Left renal pelvis (tissue), 4 donors: ENCODE measurements at places on chromosomes 3 and 15.
A peak's percentile ranks its signal among the peaks of the same experiment; 100 is the strongest.

- no peak for DNase-seq
Observed at GRCh38 chr15:97691799-97692198, 268.7 kb upstream of the ARRDC4 start.

DNA sequence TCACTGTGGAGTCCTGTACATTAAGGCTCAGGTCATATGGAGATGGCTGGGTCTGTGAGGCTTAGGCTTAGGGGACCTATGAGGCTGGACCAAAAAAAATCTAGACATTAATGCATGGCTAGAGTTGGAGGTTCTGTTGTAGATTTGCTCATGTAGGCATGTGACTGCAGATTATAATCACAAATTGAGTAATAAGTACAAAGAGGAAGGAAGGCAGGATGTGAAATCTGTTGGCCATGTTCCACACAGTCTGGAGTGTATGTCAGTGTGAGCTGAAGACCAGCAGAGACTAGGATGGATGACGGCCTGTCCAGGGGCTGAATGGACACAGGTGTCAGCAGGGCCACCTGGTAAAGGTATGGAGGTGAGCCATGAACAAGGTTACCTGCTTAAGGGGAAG is at the start of gene ST3GAL6:
Gene ST3GAL6 (plus strand): TSS at position 265 of the 400 bp plus-strand sequence. CDS start 5,101 bp downstream, outside the sequence.
- DNase-seq = no peak

DNA sequence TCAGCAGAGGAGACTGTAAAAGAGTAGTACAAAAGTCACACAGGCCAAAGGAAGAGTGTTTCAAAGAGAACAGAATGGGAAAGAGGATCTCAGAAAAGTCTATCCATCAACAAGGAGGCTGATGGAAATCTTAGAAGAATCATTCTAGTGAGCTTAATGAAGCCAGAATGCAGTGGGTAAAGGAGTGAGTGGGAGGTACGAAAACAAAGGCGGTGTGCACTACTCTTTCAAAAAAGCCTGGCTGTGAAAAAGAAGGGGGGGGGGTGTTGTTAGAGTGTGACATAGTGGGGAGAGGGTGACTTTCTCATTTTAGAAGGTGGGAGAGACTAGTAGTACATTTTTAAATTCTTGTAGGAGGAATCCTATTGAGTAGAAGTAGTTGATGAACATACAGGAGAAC is 11.7 kb downstream of the PAQR9 start:
- no peak for DNase-seq

DNA sequence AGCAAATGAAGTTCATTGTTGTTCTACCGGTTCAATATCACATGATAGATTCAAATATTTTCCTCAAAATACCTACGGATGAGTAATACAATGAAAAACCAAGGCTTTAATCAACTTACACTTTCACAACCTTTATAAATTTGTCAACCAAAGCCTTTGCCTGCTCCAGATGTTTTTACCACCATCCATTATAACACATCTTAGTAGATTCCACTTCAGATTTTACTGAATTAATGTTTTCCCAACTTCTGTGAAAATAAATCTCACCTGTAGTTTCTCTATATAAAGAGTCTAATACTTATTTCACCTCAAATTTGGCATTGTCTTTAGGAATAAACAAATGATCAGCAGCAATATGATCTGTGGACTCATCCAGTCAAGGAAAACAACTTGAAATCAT is 131.1 kb downstream of the ZNF280D start:
- no peak for DNase-seq

- DNase-seq = no peak
Observed at GRCh38 chr3:185858502-185859225, 33.8 kb upstream of the IGF2BP2 start.

DNA sequence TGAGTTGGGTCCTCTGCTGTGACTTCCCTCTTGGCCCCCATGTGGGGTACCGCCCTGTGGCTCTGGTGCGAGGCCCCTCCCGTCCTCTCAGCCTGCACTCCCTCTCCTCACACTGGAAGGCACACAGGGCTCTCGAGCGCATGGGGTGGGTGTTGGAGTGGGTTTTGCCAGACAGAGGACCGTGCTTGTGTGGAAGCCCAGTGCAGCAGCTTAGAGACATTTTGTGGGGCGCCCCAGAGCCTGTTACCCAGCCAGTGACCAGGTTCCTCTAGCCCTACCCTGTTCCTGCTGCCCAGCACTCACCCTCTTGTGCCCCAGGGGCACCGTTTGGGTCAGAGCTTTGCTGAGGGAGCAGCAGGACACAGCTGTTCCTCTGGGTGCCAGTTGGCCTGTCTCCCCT is 9.9 kb downstream of the PLXNA1 start:
- DNase-seq = no peak

GRCh38 chr15:48794697-48795134 is 16.2 kb downstream of the CEP152 start:
- DNase-seq = no peak

GRCh38 chr3:66609660-66610561 is 109.1 kb upstream of the LRIG1 start:
- no peak for DNase-seq

- DNase-seq = no peak
Observed at GRCh38 chr3:172115787-172116186, 76.4 kb downstream of the FNDC3B start.

- DNase-seq = no peak
Observed at GRCh38 chr3:18868911-18869689, 279.2 kb upstream of the KCNH8 start.

GRCh38 chr3:4982773-4983738 is 3.8 kb downstream of the BHLHE40 start:
- DNase-seq = no peak

GRCh38 chr15:71011503-71012155 is 103.6 kb upstream of the THSD4 start:
- peak; percentile 5 for DNase-seq

DNA sequence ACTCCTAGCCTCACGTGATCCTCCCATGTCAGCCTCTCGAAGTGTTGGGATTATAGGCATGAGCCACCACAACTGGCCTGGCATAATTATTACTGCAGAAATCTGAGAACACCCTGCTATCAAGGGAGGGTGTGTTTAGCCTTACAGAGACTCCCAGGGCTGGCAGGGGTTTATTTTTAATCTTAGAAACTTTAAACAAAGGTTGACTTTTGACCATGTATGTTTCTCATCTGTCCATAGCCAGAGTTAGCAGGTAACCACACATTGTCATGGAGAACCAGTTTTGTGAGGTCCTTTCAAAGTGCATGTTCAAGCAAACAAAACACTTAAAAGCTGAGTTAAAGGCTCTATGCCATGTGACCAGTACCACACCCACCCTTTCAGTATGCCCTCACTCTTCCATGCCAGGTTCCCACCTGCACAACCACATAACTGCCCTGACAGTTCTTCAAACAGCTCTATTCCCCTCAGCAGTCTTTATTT is 11.1 kb downstream of the SIAH2 start:
- DNase-seq = no peak

- no peak for DNase-seq
Observed at GRCh38 chr15:100245487-100245820, 96.3 kb downstream of the ADAMTS17 start.

- DNase-seq = no peak
Observed at GRCh38 chr15:71679793-71680353, 130.5 kb upstream of the NR2E3 start.

DNA sequence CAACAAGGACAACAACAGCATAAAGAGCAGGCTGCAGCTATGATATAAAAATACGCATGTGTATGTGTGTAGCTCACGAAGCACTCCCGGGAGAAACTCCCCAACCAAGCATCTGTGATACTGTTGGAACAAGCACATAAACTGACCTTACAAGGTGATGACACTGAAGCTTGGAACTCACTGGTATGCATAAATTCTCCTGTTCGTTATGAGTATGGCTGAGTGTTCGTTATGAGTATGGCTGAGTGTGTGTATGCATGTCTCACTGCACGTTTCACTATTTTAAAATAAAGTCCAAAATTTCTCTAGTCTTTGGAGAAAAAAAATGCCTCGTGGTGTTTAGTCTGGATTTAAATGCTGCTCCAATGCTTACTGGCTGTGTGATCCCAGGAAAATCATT is 256.8 kb downstream of the RORA start:
- no peak for DNase-seq

DNA sequence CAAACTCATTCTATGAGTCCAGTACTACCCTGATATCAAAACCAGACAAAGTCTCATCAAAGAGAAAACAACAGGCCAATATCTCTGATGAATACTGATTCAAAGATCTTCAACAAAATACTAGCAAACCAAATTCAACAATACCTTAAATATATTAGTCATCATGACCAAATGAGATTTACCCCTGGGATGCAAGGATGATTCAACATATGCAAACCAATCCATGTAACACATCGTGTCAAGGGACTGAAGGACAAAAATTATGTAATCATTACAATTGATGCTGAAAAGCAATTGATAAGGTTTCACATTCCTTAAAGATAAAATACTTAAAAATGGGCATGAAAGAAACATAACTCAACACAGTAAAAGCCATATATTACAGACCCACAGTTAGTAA is 1476.9 kb downstream of the SI start:
- no peak for DNase-seq

- DNase-seq = no peak
Observed at GRCh38 chr3:139302084-139302800, 41.6 kb upstream of the MRPS22 start.

DNA sequence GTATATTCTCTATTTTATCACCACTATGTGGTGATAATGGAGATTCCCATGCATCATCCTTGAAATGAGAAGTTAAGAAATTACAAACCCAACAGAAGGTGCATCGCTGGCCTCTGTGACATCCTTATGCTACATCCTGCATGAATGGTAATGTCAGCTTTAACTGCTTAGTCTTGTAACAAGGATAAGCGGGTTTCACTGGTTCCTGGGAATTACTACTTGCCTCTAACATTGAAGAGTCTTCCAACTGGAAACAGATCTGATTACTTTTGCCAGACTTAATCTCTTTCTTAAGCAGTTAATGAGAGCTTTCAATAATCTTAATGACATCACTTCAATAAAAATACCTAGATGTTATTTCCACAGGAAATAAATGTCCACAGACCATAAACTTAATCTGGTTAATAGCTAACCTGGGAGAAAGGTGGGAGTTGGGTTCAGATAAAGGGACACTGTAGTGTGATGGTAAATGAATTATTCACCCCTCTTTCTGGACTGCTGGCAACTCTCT is 44.0 kb downstream of the FMN1 start:
- peak; percentile 51 for DNase-seq

GRCh38 chr3:111748132-111748531 is 110.9 kb upstream of the PHLDB2 start:
- DNase-seq = no peak

- no peak for DNase-seq
Observed at GRCh38 chr3:22981861-22982260, 221.3 kb upstream of the UBE2E2 start.

DNA sequence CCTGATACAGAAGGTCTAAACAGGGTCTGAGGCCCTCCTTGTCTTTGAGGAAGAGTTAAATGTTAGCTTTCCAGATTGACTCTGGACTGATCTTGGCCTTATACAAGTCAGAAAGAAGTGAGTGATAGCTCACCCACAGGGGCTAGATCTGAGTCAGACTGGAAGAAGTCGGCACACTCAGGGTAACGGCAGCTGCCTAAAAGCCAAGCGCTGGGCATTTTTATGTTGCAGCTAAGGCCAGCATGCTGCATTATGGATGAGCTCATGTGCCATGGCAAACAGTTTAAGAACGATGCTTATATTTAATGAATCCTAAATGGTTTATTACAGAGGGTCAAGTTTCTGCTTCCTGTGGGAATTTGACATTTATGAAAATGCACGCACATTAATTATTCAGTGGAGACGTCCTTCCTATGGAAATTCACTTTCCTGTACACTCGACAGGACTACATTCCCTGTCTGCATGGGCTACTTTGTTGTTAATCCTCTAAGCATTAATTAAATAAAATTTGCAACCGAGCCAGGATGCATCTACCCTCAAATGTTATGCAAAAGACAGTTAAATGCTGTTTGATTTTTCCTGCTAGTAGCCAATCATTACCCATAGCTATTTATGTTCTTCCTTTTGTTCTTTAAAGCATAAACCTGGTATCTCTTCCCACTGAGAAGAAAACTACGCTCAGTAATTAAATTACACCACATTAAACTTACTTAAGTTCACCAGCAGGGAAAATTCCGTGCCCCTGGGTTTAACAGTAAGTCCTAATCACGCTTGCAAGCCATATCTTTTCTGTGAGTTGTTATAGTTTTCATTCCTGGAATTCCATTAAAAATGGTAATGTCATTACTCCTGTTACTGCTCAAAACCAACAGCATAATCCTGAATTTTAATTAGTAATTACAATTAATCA is 762.7 kb upstream of the CFAP20DC start:
- no peak for DNase-seq

- DNase-seq = no peak
Observed at GRCh38 chr3:137171834-137172603, 214.2 kb downstream of the IL20RB start.

DNA sequence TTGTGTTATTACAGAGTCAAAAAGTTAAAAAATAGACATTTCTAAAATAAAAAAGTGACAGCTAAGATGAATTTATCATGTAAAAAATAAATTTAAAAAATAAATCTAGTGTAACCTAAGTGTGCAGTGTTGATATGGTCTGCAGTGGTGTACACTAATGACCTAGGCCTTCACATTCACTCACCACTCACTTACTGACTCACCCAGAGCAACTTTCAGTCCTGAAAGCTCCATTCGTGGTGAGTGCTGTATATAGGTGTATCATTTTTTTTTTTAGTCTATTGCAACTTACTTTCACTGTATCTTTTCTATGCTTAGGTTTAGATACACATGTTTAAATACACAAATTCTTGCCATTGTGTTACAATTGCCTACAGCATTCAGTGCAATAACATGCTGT is 459.4 kb upstream of the ROBO1 start:
- no peak for DNase-seq

GRCh38 chr15:90388462-90389380 is 679 bp downstream of the IQGAP1 start:
- no peak for DNase-seq

DNA sequence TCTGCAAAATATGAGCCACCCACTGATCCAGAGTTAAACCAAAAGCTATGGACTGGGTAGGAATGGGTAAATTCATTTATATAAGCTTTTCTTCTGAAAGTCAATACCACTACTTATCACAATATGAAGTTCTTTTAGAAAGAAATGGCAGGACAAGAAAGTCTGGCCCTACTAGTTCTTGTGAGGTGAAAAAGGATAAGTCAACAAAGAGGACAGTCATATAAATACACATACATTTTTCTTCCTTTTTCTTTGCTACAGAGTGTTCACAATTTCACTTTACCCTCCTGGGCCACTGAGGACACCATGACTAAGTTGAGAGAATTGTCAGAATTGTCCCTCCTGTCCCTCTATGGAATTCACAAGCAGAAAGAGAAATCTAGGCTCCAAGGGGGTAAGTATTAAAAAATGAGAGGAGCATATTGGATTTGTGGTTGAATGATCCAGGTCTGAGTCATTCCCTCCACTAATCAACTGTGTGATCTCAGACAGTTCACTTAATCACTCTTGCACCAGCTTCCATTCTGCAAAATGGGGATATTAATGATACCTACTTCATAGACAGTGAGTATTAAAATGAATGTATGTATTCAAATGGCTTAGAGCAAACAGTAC is 27.6 kb downstream of the ACP3 start:
- DNase-seq = no peak

DNA sequence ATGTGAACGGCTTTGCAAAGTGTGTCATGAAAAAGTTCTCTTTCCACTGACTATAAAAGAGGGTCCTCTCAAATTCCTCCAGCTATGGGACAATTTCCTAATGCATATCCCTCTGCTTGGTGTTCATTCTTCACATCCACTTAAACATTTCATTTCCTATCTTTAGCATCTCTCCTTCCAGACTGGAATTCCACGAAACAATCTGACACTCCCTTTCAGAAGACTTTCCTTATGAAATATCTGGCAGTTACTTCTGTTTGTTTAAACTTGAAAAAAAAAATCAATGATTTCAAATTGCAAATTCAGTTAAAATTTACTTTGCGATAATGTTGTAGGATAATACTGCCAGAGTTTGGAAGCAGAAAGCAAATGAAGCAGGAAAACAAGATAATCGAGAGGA is 105.8 kb upstream of the SELENOK start:
- DNase-seq = no peak
